Activated T-cell treated with anti-CD3 and anti-CD28 coated beads, Interleukin-2, amount 50 U/mL, for 72 hours (primary cell): ENCODE measurements at places on chromosomes 6 and 20.

DNA sequence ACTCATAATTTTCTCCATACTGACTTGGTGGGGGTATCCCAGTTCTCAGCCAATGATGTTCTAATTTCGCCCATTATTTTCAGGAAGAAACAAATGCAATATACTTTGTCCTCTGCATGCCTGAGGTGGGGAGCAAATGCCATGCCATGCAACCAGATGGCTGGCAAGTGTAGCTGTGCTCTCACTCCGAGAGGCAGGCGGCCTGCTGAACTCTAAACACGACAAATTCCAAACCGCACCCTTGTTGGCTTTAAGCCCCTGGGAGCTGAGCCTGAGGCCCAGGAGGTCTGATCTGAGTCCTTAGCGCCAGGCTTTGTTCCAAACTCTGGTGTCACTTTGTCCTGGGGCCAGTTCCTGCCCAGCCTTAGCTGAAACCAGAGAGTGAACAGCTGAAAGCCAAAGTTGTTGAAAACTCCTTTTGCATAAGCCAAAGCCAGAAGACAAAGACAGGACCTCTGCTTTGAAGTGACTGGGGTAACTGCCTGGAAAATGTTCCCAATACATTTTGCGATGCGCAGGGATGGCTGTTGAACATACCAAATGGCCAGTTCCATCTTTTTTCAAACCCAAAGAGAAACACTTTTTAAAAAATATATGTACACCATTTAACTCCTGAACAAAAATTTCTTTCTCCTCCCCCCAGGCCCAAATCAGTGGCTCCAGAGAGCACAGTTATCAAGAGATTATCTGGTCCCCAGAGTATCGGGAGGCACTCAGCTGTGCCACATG is 46.2 kb downstream of the TTI1 start:
- DNase-seq = no peak

DNA sequence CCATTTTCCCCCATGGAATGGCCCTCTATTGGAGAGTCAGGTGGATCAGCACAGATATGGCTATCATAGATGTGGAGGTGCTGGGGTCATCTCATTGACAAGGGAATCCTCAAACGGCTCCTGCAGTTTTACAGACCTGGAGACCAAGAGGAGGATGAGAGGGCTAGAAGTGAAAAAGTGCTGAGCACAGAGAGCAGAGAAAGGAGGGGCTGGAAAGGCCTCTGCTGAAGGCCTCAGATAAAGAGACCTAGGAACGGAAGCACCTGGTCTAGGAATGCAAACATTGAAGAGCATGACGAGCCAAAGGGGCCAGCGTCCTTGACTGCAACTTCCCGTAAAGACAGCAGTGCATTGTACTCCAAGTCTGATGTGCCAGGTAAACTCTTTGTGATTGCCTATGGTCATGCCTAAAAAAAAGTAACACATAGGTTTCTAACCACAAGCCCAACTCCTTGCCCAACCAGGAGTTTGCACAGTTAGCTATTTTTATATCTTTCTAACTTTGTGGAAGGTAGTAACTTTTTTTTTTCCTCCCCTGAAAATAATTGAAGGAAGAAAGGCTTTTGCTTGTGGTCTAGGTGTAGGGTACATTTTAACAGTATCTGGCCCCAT is 15.2 kb downstream of the RSPH4A start:
- no peak for DNase-seq

GRCh38 chr6:73372516-73372915 is 2.8 kb upstream of the OOEP start:
- no peak for DNase-seq

- no peak for DNase-seq
Measured at GRCh38 chr20:8932192-8933165, 136.4 kb upstream of the PLCB4 start.

GRCh38 chr20:9981829-9982228 is 53.0 kb upstream of the ANKEF1 start:
- DNase-seq = no peak

DNA sequence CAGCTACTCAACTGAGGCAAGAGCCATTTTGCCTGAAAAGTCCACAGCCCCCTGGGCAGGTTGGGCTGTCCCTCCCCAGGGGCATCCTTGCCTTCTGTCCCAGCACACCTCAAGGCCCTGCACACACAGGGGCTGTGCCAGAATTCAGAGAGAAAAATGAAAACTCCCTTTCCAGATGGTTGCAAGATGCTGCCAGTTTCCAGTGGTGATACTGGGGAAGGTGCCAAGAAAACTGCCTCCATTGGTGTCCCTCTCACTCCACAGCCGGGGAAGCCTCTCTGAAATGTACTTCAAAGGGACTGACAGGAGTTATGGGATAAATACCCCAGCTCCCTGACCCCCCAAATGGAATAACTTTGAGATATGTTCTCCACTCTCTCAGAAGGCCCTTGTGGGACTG is 154.2 kb upstream of the MAFB start:
- DNase-seq = no peak

GRCh38 chr6:33178755-33179475 is 13.4 kb downstream of the COL11A2 start:
- no peak for DNase-seq

GRCh38 chr6:82988930-82989351 is 76.7 kb downstream of the UBE3D start:
- DNase-seq = no peak

- no peak for DNase-seq
Measured at GRCh38 chr6:10901770-10902169, 14.9 kb downstream of the SYCP2L start.

DNA sequence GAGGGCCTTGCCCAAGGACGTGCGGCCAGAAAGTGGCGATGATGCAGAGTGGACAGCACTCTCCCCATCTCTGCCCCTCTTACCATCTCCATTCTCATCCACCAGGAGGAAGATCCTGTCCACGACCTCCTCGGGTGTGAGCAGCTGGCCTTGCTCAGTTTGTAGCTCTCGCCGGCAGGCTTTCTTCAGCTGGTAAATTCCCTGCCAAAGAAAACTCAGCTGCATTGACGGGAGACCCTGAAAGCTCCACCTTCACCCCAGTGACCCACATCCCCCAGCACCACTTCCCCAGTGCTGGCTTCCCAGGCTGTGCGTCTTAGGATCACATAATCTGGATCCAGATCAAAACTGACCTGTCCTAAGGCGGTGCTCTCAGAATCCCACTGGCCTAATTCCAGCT is 9.2 kb downstream of the GUCA1B start:
- no peak for DNase-seq

DNA sequence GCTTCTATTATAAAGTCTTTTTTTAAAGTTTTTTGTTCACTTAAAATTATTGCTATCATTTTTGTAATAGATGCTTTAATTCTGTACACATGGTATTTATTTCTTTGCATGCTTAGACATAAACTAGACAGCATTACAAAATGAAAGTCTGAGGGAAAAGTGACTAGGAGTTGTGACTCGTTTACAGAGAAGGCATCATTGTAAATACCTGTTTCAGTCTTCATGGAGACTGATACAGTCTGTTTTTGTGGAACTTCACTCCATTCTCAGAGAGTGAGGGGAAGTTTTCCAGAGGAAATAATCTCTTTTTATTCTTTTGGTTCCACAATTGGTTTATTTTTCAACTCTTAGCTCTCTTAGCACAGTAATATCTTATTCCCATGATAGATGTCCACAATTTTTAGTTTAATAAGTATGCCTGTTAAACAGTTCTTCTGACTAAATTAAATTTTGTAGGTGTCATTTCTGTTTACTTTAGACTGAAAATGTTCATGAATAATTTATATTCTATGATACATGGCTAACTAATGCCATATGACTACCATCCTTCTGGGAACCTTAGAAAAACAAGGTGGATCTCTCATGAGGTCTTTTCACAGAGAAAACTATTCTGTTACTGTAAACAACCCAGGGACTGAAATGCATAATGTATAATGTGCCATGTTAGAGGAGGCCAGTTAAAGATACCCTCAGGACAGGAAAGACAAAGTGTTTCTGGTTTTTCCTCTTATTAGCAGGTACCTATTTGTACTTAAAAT is 69.2 kb downstream of the MYO6 start:
- no peak for DNase-seq

DNA sequence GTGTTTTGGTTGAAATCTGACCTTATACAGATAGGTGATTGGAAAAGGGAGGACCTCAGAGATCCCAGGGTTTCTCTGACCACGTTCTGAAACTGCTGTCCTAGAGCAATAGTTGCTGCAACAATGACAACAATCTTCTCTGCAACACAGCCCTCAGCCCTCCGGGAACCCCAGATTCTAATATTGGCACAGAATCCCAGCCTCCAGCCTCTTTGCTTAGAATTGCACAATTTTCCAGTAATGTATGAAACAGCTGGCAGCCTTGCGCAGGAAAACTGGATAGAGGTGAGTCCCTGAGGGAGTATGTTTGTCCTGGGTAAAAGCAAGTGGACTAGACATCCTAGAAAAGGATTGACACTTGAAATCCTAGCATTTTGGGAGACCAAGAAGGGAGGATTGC is 30.4 kb upstream of the PNRC1 start:
- DNase-seq = no peak

DNA sequence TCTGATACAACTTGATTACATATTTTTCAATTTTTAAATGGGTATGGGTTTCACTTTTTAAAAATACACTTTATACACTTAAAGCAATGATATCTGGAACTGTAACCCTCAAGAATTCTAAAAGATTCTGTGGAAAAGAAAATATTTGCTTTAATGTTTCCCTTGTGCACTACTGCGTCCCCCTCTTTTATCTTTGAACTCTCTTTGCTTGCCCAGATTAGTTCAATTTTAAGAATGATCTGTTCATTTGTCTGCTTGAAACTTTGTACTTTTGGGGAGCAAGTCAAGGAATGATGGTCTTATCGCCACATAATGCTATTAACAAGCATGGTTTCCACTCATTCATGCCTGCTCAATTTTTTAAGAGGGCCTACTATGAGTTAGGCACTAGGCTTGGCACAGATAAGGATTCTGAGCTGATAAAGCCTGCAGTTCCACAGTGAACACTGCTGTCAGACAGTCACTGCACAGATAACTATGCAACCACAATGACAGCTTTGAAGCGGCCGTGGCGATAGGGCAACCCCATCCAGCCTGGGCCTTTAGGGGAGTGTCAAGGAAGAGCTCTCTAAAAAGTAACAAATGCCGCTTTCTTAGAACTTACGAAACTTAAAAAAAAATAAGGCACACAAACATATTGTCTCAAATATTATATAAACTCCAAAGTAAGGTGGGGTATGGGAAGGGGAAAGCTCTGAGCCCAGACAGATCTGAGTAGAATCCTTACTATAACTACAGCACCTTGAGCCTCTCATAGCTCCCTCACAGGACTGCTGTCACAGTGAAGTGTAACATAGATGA is 29.7 kb downstream of the FYN start:
- DNase-seq = peak; percentile 68

GRCh38 chr6:105014954-105015353 is 58.0 kb downstream of the LIN28B start:
- no peak for DNase-seq

DNA sequence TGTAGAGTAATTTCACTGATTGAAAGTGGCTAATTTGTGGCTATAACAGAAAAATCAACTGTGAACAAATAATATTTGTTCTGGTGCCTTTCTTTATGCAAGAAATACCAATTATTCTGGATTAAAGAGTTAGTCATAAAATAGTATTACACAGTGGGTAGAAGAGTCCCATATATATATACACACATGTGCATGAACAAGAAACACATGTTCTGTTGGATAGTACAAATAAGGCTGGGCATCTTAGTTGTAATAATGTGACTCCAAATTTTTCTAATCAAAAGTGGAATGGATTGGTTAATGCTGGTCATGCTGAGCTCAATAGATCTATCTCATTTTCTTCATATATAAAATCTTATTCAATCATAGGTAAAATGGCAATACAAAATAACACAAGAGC is 179.4 kb downstream of the OGFRL1 start:
- DNase-seq = no peak

DNA sequence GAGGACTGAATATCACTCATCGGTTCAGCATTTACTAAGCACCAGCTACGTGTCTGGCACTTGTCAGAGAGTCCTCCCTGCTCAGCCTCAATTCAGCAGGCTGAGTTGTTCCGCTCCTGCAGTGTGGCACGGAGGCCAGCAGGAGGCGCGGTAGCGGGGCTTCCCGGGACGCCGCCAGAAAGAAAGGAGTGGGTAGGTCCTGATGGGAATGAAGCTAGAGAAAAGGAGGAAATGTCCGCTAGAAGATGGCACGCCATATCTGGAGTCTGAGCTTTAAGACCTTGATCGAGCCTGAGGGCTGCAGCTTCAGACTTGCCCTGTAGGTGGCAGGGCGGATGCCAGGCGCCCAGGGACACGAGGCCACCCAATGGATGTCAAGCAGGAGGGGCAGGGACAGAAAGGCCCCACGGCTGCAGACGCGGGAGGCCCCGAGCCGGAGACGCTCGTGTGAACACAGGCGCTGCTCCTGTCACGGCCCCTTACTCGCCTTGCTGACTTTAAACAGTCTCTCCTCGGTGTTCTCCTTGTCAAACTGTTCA is 18.7 kb downstream of the SERPINB6 start:
- DNase-seq = peak; percentile 68

DNA sequence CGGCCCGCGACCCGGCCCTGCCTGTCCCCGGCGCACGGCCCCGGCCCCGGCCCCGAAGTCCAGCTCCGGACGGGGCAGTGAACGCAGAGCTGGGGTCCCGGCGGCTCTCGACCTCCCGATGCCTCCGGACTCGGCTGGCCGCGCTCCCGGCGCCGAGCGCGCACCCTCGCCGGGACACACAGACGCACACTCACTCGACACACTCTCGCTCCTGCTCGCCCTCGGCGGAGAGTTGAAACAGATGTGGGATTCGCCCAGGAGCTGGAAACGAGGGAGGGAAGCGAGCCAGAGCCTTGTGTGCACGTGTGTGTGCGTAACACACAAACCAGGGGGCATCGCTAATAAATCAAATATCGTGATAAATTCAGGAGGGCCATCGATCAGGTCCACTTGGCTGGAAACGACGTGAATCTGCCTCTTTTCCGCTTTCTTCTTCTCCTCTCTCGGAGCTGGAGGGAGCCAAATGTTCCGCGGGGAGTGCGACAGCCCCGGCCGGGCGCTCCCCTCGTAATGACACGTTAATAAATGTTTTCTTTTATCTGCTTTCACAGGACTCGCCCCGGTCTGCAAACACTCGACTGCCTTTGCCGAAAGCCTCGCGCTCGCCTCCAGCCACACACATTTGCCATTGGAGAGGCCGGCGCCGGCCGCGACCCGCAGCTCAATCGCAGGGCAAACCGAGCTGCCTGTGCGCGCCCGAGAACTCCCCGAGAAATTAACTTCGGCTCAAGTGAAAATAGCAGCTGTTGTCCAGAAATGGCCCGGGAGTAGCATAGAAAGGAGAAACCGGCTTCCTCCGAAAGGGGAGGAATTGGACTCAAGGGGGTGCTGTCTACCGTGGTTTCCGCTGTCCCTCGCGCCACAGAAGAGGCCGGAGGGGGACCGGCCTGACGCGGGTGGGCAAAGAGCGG is 828 bp upstream of the SULF2 start:
- DNase-seq = peak; percentile 44

GRCh38 chr6:21845018-21845417 is 251.5 kb downstream of the SOX4 start:
- no peak for DNase-seq

GRCh38 chr6:129105035-129105434 is 222.1 kb downstream of the LAMA2 start:
- no peak for DNase-seq

GRCh38 chr6:109488001-109488400 is 5.0 kb upstream of the ZBTB24 start:
- DNase-seq = no peak
